Activated CD4-positive, CD25-positive, alpha-beta regulatory T cell treated with anti-CD3 and anti-CD28 coated beads, Interleukin-2, amount 50 U/mL, for 72 hours (primary cell): ENCODE measurements at places on chromosomes 2 and 18.

GRCh38 chr18:60404486-60405085 is 32.0 kb upstream of the MC4R start:
- DNase-seq: no peak

DNA sequence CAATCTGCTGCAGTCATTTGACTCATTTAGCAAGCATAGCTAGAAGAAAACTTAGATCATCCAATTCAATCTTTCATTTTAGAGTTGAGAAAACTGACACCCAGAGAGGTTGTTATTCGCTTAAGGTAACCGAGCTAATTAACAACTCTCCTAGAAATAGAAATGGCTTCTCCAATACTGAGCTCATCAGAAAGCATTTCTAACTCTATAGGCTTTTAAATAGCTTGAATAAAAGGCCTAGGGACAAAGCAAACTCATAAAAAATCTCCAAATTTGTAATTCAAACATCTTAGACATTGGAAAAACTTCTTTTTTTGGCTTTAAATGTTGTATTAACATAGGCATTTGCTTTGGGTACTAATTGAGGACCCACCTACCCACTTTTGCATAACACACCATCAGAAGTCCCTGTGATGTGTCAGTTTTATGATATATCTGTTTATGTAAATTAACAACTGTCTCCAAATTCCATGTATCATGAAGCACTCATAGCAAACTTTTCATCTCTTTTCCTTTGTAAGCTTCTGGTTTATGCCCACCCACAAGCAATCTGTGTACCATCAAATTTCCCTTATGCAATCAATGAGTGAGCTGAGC is 343.9 kb upstream of the CHST9 start:
- DNase-seq: no peak

GRCh38 chr18:44954257-44954656 is 273.6 kb downstream of the SETBP1 start:
- no peak for DNase-seq

GRCh38 chr18:35106013-35106844 is 65.0 kb downstream of the MAPRE2 start:
- no peak for DNase-seq

GRCh38 chr2:239668651-239669050 is 267.8 kb upstream of the HDAC4 start:
- no peak for DNase-seq

DNA sequence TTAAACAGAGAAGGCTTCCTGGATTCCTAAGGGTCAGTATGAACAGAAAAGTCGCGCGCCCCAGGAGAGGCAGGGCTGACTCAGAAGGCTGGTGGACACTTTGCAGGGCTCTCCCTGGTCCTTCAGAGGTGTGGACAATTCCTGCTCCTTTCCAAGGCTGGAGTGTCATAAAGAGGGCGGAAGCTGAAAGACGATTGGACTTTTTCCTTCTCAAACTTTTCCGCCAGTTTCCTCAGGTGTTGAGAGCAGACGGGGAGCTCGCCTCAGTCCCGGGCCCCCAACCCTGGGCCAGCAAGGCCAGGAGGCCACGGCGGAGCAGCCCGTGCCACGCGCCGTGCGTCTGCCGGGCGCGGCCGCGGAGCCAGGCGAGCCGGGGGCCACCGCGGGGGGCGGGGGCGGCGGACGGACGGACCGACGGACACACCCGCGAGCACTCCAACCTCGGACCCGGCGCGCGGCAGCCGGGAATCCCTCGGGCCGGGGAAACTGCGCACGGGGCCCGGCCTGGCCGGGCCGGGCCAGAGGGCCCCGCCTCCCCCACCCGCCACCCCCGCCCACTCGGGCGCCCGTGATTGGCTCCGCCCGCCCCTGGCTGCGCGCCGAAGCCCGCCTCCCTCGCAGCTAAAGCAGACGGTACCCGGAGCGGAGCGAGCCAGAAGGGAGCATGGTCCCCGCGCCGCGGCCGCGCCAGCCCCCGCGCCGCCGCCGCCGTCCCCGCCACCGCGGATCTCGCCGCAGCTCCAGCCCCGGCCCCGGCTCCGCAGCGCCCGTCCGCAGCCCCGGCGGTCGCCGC is at the start of gene KLHL29:
Gene KLHL29 (plus strand): TSS at position 629 of the 793 bp plus-strand sequence. CDS start 177,018 bp downstream, outside the sequence.
- peak; percentile 68 for DNase-seq

GRCh38 chr2:166634706-166635105 is 140.7 kb upstream of the SCN7A start:
- no peak for DNase-seq

- peak; percentile 55 for DNase-seq
Observed at GRCh38 chr18:5238371-5238976, 41.4 kb upstream of the AKAIN1 start.

DNA sequence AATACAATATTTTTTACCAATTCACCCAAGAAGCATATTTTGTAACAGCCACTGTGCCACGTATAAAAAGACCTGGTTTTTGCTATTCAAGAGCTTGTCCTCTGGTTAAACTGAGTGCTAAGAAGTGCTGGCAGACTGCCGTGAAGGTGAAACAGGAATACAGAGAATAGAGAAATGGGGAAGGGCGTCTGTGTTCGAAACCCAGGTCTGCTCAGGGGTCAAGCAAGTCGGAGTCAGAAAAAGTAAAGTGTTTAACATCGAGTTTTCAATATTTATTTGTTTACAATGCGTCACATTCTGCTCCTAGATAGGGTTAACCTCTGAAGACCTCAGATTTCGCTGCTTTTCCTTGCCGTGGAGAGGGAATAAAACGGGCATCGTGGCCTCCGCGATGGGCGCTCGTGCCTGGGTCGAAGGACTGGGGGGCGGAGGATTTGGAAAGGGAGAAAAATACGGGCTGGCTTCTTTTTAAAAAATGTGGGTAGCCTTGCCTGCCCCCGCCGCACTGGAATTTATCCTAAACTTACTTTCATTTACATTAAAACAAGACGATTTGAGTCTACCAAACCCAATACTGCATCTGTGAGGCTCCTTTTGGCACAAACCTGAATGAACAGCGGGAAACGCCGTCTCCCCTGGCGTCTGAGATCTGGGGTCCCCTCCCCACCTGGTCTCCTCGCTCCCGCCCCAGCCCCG is 1.1 kb upstream of the SNTG2 start:
- no peak for DNase-seq

- DNase-seq: no peak
Observed at GRCh38 chr18:7207366-7207915, 23.4 kb upstream of the LRRC30 start.

DNA sequence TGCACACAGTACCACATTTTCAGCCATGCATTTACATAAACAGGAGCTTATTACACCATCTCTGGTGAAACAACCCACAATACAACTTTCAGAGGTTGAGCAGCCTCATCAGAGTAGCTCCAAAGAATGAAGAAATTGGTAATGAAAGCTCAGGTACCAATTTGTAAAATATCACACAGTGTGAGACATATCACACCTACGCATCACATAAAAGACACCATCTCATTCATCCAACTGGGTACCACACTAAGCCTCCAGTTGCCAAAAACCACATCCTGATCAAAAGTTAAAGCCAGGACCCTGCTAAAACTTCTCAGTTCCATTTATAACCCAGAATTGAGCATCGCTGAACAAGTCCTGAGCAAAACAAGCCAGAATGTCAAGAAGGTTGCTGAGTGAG is 4.6 kb downstream of the TMEM163 start:
- DNase-seq: no peak

- no peak for DNase-seq
Observed at GRCh38 chr18:7684966-7685365, 117.8 kb downstream of the PTPRM start.

- DNase-seq: no peak
Observed at GRCh38 chr18:50161597-50162205, 33.2 kb downstream of the MYO5B start.

GRCh38 chr2:59025157-59025757 is 784.1 kb upstream of the FANCL start:
- DNase-seq: no peak

- DNase-seq: no peak
Observed at GRCh38 chr2:16368328-16368727, 297.3 kb downstream of the CYRIA start.

DNA sequence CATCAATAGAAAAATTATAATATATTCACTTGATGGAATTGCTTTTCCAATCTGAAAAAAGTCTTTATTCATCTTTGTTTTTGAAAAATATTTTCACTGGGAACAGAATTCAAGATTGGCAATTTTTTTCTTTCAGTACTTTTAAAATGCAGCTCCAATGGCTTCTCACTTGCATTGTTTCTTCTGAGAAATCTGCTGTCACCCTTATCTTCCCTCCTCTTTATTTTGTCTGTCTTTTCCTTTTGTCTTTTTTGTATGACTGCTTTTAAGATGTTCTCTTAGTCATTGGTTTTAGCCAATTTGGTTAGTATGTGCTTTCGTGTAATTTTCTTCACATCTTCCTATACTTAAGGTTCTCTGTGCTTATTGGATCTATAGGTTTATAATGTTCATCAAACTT is 37.1 kb upstream of the COPS8 start:
- no peak for DNase-seq

DNA sequence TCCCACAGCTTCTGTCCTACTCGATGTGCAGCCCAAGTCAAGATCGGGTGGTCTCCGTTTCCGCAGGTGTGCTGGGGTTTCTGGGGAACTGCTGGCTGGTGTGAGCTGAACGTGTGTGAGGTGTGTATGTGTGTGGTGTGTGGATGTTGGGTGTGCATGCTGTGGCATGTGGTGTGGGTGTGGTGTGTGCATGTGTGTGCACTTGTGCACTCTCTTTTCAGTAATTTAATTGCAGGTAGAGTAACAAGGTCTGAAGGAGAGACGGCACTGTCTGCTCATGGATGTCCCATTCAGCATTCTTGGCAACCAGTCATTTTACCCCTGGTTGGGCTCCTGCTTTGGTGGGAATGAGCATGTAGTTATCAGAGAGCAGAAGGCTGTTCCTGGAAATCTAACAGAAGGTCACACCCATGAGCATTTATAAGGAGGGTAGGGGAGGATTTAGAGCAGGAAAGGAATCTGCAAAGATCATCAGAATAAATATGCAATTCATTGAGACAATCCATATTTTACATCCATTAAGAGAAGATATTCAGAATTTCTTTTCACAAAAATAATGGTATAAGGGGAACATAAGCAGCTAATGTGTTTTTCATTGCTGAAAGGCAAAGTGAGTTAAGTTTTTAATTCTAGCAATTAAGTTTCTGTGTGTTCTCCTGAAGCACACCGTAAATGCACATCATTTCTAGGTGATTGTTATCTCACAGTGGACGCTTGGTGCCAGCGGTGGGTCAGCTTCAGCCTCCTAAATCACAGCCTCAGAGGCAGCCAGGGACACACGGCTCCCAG is 60.7 kb downstream of the ADI1 start:
- no peak for DNase-seq

DNA sequence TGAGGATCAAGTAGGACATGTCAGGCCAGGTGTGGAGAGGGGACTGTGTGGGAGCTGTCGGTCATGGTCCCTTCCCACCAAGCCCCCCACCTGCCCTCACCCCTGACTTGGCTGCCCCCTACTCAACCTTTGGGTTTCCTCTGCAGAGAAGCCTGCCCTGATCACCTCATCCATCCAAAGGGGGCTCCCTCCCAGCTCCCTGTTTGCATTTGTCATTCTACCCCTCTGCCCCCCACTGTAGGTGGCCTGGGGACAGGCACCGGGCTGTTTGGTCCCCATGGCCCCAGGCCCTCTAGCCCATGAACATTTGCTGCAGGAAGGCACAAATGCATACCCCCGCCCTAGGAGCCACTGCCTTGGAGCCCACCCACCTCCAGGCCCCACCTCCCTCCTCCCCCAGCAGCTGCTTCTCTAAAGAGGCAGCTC is 115.0 kb downstream of the SMAD7 start:
- no peak for DNase-seq

DNA sequence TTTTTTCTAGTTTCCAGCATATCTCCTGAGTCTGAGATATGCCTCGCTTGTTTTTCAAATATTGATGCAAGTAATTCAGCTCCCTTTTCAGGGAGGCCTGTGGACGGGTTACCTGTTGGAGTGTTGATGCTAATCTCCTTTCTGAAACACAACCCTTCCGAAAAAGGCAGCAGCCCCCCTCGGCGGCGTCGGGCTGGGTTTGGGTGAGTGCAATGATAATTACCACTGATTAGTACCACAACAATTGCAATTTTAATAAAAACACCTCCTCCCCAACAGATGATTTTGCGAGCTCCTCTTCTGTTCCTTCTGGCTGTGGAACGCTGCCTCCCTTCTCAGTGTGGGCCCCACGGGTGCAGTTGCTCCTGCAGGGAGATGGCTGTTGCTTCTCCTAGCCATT is 66.3 kb downstream of the PTGR3 start:
- DNase-seq: no peak

DNA sequence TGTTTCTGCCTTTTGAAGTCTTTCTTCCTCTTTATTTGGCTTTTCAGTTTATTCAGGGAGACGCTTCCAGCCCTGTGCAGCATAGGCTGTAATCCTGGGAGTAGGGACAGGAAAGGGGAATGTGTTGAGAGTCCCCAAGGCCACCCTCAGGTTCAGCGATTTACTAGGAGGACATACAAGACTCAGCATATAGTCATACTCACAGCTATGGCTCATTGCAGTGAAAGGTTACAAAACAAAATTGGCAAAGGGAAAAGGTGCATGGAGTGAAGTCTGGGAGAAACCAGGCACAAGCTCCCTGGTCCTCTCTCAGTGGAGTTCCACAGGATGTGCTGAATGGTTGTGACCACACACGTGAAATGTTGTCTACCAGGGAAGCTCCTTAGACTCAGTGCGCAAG is 49.6 kb upstream of the ZNF638 start:
- no peak for DNase-seq

GRCh38 chr2:11820650-11821049 is 74.2 kb downstream of the LPIN1 start:
- DNase-seq: no peak

DNA sequence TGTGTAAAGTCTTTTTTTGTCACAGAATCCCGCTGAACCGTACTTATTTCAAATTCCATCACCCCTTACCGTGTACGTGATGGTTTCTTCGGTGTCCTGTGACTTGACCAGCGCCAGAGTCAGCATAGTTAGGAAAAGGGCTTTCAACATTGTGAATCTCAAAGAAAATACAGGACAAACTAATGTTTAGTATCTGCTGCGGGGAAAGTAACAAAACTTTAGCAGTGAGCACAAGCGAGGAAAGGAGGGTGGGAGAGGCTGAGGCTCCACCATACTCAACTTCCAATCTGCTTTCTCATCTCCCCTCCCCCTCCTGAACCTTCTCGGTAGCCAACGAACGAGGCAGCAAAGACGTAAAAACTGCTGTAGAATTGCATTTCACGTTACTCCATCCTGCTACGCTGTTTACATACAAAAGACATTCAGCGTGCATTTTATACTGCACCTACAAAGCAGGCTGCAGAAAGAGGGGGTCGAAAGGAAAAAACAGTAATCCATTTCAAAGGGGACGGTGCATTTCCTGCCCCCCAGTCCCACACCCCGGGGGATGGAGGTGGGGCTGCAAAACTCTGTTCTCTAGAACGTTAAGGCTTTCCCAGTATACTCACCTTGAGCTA is 1.2 kb downstream of the EFEMP1 start:
- no peak for DNase-seq
